ENCODE measurements at places on chromosomes 7 and 10. TPM values are rescaled to one million over a fixed set of nuclear protein-coding genes. Genes with fewer than 3 reads are reported as not detected.

DNA sequence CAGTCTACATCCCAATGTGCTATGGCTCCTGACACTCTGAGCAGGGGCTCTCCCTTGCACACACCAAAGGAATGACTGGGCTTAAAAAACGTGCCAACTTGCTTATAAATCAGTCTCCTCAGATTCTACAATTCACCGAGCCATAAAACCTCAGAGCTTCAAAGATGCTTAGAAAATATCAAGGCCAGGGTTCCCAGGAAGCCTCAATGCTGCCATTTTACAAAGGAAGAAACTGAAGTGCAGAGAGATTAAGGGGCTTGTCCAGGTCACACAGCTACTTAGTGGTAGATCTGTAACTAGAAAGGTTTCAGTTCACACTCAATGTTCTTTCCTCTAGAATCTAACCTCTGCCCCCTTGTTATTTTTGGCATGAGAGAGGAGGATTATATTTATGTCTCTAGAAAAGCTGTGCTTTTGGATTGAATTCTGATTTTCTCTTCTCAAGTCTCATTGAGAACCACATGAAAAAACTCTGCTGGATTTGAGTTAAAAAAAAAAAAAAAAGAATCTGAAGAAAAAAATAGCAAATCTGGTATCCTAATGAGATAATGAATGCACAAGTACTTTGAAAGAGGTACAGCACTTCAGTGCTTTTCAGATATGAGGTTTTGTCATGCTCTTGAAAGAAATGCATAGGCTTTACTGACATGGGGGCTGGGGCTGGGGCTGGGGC, 22.3 kb upstream of the TSPAN33 start:
- DNase-seq, result no peak

- no peak for DNase-seq
These were observed 68.0 kb downstream of the GRID1 start for GRCh38 chr10:86298501-86299001.

- no peak for DNase-seq
These were observed 4.5 kb downstream of the FAM180A start for GRCh38 chr7:135743907-135744731.

DNA sequence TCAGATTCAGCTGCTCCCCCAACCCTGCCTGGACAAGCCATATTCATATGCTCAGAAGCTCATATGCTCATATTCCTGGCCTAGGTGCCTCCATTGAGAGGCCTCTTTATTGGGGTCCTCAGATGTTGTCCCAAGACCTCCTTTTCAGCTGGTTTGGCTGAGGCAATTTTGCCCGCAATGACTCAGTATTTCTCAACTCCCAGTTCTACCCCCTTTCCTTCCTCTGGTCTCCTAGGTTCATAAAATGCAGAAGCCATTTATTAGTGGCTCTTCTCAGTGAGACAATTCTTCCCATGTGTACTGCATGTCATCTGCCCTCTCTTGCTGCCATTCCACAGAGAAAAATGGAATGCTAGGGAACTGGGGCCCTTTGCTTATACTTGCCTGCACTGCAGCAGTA, 110.7 kb downstream of the INHBA start:
- DNase-seq, result no peak

GRCh38 chr10:6507311-6507710, 72.8 kb downstream of the PRKCQ start:
- DNase-seq, result no peak

- no peak for DNase-seq
These were observed 154.3 kb downstream of the SEMA3E start for GRCh38 chr7:83494683-83495082.

GRCh38 chr7:159098424-159098786, 46.3 kb downstream of the VIPR2 start:
- no peak for DNase-seq

GRCh38 chr7:42128703-42129102, 108.3 kb downstream of the GLI3 start:
- no peak for DNase-seq

DNA sequence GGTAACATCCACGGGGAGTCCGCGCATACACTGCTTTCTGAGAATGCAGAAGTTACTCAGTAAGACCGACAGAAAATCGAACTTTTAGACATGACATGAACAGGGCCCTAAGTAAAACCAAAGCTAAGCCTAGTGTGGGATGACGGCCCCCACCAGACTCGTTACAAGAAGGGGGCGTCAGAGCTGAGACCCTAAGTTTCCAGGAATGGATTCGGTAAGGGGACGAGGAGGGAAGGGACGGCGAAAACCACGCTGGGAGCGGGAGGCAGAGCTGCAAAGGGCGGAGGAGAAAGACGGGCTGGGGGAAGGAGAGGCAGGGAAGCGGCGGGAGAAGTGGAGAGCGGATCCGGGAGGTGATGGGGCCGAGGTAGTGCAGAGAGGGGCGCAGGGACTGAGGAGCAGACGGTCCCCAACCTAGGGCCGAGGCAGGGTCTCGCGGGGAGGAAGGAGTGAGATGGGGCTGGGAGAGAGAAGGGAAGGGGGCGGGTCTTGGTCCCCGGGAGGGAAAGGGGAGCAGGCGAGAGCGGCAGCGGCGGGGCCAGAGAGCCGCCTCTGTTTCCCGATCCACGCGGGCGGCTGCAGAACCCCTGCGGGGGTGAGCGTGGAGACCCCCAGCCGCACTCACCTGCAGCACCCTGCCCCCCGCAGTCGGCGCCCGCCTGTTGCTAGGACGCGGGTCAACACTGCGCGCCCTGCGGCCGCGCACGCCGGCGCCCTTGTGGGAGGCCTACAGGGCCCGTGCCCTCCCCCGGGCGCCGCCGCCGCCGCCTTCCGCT, 513 bp downstream of the ODAD2 start:
- DNase-seq, result no peak

DNA sequence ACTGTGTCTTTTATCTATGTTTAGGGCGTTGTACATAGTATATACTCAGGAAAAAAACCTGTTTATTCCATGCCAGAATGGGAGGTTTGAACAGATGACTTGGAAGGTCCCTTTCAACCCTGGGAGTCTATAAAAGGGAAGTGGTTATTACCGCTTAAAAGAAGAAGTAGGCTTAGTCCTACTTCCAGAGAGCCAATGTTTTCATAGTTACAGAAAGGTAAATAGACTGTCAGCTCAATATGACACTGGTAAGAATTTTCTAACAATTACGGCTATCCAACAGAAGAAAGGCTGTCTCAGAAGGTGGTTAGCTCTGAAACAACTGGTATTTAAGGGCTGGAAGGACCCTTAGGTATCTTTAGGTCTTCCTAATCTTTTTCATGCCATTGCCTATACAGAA, 1.1 kb upstream of the TFAM start:
- DNase-seq, result no peak

DNA sequence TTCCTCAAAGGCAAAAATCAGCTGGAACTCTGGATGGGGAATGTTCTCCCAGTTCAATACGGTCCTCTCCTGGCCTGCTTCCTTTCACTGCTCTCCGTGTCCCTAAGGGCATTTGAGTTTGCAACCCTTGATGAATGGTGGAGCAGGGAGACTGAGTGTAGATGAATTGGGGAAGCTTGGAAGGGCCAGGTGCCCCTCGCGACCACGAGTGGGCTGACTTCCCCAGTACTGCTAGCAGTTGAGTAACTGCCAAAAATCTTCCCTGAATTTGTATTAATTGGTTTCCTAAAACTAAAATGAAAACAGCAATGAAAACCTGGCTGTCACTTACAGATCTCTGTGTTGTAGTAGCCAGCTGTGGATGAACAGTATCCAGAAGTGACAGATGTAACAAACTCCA, 13.6 kb downstream of the IRF5 start:
- no peak for DNase-seq

- no peak for DNase-seq
These were observed 370.0 kb upstream of the AUTS2 start for GRCh38 chr7:69228212-69228811.

DNA sequence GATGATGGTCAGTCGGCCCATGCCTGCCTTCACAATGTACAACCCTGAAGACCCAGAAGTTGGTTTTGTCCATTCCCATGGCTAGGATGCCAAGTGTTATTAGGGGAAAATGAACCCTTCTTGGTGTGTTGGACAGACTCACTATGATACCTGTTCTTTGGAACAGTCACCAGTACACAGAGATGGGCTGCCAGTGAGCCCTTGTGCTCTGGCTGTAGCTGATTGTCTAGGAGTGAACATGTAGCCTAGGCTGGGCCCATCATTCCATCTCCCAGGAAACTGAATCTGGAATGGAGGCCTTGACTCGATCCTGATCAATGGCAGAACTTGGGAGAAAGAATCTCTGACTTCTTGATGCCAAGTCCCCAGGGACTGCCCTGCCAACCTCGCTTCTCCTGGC, 188.9 kb downstream of the EVX1 start:
- no peak for DNase-seq

- no peak for DNase-seq
These were observed 74.3 kb downstream of the NRG3 start for GRCh38 chr10:81949283-81949682.

DNA sequence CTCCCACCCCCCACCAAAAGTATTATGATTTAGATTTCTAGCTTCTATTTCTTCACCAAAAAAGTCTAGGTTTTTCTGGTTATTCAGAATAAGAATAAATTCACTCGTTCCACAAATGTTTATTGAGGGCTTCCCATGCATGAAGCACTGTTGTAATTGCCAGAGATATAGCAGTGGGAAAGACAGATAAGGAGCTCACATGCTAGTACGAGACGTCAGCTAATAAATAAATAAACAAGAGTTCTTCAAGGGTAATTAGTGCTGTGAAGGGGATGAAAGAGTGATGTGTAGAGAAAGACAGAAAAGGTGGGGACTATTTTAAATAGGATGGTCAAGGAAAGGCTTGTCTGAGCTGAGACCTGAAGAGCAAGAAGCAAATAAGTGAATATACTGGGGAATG, 38.1 kb upstream of the SEPTIN7 start:
- DNase-seq, result no peak

DNA sequence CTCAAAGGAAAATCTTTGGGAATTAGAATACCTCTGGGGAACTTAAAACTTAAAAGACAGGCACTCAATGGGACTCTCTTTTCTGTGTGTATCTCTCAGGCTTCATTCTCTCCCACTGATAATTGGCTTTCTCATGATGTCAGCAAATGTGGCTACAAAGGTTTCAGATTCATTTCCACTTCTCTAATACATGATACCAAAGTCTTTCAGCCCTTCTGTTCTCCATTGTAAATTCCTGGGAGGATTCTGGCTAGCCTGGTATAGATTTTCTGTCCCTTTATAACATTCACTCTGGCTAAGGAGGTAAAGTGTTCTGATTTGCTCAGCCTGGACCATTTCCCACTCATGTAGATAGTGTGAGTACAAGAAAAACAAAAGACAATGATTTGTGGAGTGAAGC, 606.2 kb downstream of the PCDH15 start:
- DNase-seq, result no peak

DNA sequence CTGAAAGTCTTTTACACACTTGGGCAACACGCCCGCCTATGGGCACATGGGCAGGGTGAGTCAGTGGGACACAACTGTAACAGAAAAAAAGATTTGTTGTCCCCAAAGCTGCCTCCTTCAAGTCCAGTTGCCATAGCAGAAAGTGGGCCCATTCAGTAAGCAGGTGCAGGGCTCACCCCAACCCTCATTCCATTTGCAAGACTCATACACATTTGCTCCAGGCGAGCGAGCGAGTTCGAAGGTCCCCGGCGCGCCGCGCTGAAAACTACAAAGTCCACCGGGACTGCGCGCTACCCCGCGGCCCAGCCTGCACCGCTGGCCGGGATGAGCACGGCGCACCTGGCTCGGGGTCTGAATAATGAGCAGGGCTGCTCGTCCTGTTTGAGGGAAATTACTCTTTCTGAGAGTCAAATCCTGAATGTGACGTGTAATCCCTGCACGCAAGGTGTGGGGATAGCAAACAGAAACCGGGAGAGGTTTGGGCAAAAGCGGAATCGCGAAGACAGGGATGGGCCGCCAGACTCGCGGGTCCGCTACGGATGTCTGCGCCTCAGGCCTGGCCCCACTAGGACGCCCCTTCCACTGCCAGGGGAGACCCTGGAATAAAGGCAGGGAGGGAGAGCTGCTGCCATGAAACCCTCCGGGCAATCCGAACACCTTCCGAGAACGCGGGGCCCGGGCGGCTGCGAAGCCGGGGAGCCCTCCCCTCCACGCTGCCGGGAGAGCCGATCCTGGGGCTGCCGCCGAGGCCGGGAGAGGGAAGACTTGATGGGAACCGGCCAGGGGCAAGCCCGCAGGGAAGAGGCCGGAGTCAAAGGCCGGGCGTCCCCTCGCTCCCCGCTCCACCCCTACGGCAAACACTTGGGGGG, 982 bp downstream of the COBL start:
- DNase-seq, result no peak

GRCh38 chr7:55365205-55365674, at the start of gene LANCL2:
Gene LANCL2, plus strand, starts transcription at chr7:55365337. Its CDS starts 689 bp downstream, at chr7:55366026.
- no peak for DNase-seq

DNA sequence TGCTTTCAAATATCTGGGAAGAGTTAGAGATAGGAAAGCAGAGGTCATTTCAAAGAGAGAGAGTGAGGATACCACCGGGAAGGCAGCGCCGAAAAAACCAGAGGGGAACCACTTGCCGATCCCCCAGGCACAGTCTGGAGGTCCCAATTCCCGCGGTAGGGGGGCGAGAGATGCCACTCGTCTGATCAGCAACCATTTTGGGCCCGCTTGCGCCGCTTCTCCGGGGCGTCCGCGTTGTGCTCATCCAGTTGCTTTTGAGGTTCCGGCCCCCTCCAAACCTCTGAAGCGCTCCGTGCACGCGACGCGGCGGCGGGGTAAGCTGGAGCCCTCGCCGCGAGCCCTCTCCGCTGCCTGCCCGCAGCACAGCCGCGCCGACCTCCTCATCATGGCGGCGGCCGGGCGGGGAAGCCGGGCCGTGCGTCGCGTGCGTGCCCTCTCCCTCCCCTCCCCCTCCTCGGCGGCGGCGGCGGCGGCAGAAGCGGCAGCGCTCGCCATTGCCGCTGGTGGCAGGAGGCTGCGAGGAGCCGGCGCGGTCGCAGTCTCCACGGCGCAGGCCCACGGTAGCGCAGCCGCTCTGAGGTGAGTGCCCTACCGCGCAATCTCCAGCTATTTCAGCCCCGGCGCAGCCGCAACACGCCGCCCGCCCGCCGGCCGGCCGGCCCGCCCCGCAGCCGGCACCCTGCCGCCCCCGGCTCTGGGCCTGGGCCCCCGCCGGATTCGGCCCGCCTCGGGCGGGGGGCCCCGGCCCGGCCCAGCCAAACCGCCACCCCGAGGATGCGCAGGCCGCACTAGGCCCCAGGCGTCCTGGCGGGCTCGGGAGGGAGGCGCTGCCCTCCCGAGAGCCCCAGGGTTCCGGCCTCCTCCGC, at the start of gene NRF1:
TSS of gene NRF1 (plus strand) at position 475 of the 866 bp plus-strand sequence. CDS start 45,632 bp downstream, outside the sequence.
- peak; percentile 87 for DNase-seq

DNA sequence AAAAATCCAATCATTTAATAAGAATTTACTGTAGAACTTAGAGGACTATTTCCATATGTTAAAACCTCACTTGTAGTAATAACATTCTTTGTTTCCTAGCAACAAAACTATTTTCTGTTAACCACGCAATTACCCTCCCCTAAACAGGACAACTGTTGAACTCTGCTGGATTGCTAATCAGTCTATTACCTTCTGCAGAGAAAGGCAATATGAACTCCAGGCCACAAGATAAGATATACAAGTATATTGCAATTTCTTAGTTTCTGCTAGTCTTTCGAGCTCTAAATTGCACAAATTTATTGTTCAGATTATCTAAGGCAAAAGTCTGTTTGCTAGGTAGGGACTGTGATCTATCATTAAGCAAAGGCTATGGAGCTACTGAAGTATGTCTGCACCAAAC, 920.1 kb upstream of the LRRN3 start:
- DNase-seq, result no peak

Gene GATA3
- 0.12 TPM for total RNA-seq

Gene POP7
- 50.1 TPM for total RNA-seq

Gene PRTFDC1
- 20.8 TPM for total RNA-seq

Gene FAM241B
- total RNA-seq, result 4.9 TPM

Gene TMEM236
- 0.17 TPM for total RNA-seq
